ENCODE measurements at places on chromosomes 4 and X. TPM values are rescaled to one million over a fixed set of nuclear protein-coding genes. Genes with fewer than 3 reads are reported as not detected.

ZNF595 gene
- total RNA-seq = 10.8 TPM

GC gene
- 0.39 TPM for total RNA-seq

IGBP1 gene
- 69.0 TPM for total RNA-seq

NHSL2 gene
- 20.8 TPM for total RNA-seq

DGAT2L6 gene
- total RNA-seq = not detected

SPON2 gene
- 21.3 TPM for total RNA-seq

HNRNPDL gene
- total RNA-seq = 227 TPM

- no peak for DNase-seq
Measured at GRCh38 chr4:153655928-153656327, 28.2 kb upstream of the TLR2 start.

DNA sequence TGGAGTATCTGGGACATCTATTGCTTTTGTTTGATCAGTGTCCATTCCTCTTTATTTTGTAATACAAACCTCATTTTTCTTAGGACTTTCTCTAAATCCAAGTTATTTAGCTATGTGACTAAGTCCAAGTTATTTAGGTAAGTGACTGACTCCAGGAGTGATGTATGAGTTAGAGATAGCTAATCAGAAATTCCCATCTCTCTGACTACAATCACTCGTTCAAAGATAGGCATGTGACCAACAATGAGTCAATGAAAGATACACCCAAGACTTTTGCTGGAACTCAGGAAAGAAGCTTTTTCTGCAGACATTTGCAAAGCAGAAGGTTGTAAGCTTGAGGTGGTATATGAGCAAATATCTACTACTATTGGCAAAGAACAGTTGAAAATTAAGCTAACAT lies 72.5 kb upstream of the KCNIP4 start:
- no peak for DNase-seq

DNA sequence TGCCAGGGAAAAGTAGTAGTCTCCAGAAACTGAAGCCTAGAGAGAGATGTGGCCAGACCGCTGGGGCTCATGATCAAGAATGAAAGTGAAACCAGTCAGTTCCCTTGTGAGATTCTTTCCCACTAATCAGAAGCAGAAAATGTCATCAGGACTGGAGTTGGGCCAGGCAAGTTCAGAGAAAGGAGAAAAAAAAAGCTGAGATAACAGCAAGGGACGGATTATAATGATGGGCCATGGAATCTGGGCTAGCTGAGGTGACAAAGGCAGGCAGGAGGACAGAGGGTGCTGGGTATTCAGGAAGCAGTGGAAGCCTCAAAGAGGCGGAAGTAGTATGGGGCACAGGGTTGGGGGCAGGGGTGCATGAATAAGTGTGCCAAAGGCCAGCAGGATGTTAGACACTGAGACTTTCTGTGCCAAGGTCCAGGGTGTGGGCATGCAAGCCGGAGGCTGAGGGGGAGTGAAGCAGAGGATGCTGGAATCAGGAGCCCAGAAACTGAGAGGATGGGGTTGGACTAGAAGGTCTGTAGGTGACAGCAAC lies 2.5 kb downstream of the CXorf38 start:
- DNase-seq = no peak

GRCh38 chrX:101410461-101410860 lies 2.4 kb downstream of the HNRNPH2 start:
- no peak for DNase-seq

DNA sequence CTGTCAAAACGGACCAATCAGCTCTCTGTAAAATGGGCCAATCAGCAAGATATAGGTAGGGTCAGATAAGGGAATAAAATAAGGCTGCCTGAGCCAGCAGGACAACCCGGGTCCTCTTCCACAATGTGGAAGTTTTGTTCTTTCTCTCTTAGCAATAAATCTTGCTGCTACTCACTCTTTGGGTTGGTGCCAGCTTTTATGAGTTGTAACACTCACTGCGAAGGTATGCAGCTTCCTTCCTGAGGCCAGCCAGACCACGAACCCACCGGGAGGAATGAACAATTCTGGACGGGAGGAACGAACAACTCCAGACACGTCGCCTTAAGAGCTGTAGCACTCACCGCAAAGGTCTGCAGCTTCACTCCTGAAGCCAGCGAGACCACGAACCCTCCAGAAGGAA lies 287.8 kb downstream of the RAPGEF2 start:
- peak; percentile 82 for DNase-seq

GRCh38 chr4:109334129-109335105 lies 32.0 kb upstream of the COL25A1 start:
- peak; percentile 55 for DNase-seq

GRCh38 chr4:39237179-39237578 lies 54.9 kb downstream of the WDR19 start:
- no peak for DNase-seq

GRCh38 chr4:2728221-2728620 lies 27.9 kb downstream of the TNIP2 start:
- no peak for DNase-seq

DNA sequence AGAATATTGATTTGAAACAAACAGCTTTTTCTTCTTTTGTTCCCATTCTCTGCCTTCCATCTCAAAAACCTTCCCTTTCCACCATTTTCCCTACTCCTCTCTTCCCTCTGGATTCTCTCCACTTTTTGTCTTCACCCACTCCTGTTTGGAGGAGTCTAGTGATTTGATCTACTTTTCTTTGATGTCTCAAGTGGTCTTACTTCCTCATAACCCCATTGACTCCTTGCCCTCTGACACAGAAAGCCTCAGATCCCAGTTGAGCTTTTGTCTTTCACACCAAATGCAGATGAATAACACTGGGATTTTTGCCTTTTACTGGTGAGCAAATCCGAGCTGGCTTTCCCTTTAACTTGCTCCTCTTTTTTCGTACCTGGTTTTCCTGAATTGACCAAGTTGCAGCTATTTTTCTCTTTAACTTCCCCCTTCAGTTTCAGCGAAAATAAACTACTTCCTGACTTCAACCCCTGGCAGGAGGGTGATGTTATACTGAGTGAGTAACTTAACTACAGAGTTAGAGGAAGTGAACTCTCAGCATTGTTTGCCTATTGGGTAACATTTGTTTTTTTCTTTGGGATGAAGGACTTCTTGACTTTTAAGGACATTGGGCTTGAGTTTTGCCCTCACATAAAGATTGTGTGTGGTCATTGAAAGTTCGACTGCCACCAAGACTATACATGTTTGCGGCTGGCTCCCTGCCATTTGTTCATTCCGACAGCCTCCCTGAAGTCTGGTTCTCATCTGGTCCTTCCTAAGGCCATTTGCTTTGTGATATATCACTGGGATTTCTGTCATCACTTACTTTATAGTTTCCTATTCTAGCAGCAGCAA lies 392.8 kb upstream of the NR3C2 start:
- DNase-seq = no peak

- no peak for DNase-seq
Measured at GRCh38 chr4:24094726-24095125, 204.9 kb upstream of the PPARGC1A start.

DNA sequence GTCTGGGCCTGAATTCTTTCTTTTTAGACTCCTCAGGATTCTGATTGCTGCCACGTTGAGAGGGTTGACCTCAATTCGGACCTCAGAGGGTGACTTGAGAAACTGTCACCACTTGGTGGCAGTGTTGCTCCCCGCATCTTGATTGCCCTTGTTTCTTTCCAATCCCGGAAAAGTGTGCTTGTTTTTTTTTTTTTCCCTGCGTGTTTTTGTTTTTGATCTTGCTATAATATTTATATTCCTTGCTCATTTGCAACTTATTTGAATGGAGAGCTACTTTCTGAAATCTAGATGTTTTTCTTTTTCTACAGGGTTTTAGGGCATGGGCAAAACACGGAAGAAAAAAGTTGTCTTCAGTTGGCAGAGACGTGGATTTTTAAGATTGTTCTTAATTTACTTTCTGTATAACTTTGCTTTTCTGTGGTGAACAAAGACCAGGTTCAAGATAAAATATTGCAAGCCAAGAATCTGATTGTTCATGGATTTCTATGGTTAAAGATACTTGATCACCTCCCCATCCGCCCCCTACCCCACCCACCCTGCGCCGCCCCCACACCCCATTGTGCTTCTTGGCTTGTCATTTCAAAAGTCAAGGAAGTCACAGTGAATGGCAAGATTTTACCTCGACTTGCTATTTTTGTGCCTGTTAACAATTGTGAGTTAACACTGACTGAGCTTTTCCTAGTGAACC lies 102.0 kb downstream of the PTTG2 start:
- DNase-seq = peak; percentile 96

DNA sequence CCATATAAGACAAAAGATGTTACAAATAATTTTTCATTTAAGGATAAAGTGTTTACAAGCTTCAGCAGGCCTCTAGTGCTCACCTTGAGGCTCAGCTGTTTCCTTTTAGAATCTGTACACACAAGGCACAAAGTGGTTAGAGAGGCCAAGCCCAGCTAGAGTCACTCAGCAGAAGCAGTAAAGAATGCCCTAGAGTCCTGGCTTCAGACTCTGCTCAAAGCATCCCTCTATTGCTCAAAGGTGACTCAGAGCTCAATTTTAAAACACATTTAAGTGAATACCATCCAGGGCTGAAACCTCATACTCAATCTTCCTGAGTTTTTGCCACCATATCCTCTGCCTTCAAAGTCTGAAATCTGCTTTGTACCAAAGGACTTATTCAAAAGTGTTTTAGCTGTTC lies 22.6 kb upstream of the PHF8 start:
- DNase-seq = no peak

GRCh38 chr4:144342949-144343760 lies 202.6 kb upstream of the GYPA start:
- no peak for DNase-seq

Data from esophagus muscularis mucosa (tissue), 4 donors.